ENCODE measurements at places on chromosomes 2 and 18.

DNA sequence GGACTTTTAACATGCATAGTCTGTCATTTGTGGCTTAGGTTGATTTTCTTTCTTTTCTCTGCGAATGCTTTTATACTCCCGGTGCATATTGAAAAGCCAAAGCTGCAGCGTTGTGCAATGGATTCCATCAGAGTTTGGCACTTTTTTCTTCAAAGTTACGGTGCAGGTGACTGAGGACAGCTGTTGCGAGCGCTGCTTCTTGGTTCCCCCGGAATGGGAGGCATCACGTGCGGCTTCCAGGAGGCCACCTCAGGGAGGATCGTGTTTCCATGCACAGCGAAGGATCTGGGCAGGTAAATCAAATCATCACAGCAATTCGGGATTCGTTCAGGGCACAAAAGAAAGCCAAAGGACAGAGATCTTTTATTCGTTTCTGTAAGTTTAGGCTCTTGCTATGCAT is 109.6 kb upstream of the ALKAL2 start:
- DNase-seq = no peak

GRCh38 chr2:104868505-104868866 is 14.6 kb downstream of the POU3F3 start:
- DNase-seq = no peak

DNA sequence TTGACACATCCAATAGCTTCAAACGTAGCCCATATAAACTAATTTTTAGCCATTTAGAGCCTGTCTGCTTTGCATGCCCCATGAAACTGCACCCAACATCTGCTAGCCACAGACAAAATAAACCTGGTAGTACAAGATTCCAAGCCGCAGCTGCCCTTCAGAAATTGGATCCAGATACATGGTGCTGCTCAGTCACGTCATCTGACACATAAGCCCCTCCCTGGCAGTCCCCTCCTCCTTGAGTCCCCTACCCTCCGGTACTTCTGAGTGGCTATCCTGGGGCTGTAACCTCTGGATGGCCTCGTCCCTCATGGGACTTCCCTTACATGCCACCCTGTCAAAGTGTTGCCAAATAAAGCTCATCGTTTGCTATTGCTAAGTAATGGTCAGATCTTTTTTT is 33.8 kb downstream of the PROC start:
- DNase-seq = no peak

GRCh38 chr2:85175369-85176299 is 42.4 kb downstream of the TCF7L1 start:
- no peak for DNase-seq

DNA sequence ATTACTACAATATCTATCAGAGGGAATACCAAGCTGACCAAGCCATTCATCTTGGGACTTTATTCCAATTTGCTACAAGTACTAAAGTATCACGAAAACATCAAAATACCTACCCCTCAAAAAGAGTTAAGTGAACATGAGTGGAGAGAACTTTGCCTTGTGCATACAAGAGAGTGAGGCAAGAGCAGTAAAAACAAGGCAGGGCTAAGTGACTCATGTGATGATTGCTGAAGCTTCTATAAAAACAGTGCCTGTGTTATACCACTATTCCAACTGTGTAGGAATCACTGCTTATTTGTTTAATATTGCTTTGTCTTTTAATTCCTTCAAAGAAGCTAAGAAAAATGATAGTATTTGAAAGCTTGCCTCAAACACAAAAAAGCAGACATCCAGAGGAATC is 61.2 kb downstream of the FARSB start:
- DNase-seq = no peak

GRCh38 chr18:34126121-34126520 is 98.6 kb downstream of the NOL4 start:
- no peak for DNase-seq

DNA sequence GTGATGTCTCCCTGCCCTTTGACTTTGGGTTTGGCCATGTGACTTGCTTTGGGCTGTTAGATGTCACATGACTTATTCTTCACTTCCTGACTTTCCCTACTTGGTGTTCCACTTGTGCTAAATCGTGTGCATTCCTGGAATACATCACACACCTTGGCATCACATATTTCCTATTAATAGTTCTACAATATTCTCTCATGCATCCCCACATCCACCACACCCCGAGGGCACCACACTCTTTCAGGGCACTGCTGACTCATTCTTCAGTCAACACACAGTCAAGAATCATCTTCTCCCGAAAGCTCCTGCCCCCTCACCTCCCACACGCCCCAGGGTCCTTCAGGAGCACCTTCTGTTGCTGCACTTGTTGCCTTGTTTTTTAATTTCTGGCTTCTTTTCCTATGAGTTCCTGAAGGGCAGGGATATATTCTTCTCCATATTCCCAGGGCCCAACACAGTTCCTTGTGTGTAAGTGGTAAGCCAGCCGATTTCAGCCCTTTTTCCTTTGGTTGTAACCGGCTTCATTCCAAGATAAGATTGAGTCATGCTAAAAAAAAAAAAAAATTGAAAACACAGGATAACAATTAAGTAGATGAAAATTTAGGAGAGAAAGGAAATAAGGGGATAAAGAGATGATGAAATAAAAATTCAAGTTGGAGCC is 341.4 kb downstream of the SLC4A3 start:
- DNase-seq = no peak

GRCh38 chr2:13607139-13607538 is 890.4 kb downstream of the TRIB2 start:
- no peak for DNase-seq

DNA sequence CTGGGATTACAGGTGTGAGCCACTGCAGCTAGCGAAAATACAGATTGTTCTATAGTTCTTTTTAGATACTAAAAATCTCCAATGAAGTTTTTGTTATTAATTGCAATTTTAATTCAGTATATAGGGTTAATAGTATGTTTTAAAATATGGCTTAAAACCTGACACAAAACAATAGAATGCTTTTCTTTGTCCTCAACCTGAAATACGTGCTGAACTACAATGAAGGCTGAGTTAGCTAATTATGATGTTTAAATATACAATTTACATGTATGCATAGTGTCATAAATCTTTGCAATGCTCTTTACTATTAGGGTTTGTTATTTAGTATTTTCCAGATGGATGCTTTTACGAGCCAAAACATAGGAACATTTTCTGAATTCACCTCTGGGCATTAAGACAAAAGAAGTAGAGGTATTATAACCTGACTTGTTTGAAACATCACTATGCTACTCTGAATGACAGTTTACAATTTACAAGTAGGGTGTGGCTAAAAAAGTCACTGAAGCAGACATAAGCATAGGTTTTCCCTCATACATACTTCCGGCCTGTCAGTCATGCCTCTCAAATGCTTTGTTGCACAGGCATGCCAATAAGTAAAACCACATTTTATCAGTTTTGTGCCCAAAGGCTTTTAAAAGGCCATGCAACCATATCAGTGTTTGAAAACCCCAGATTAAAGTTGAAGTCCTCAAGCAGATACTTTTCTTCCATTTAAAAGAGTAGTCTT is 168.3 kb downstream of the OTX1 start:
- DNase-seq = no peak

DNA sequence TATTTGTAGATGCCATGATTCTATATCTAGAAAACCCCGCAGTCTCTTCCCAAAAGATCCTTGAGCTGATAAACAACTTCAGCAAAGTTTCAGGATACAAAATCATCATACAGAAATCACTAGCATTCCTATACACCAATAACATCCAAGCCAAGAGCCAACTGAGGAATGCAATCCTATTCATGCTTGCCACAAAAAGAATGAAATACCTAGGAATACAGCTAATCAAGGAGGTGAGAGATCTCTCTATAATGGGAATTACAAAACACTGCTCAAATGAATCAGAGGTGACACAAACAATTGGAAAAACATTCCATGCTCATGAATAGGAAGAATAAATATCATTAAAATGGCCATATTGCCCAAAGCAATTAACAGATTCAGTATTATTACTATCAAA is 551.4 kb upstream of the SLC39A10 start:
- DNase-seq = no peak

DNA sequence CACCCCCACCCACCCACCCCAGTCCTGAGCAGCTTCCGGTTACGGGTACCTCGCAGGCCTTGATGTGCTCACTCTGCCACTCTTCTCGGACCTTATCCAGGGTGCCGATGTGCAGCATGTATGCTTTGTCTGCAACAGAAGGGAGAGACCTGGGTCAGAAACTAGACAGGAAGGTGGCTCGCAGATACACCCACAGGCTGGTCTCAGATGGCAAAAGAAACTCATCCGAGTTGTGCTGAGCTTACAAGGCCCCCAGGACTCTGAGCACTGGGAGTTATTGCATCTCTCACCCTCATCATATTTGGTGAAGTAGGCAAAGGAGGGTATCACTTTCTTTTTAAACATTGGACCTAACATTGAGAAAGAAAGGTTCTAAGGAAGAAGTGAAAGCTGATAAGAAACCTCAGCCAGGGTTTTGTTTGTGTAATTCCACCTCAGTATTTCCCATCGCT is 30.6 kb upstream of the EPG5 start:
- DNase-seq = no peak

GRCh38 chr2:205001300-205001966 is 456.2 kb downstream of the PARD3B start:
- no peak for DNase-seq

GRCh38 chr2:23021311-23022120 is 363.5 kb upstream of the KLHL29 start:
- DNase-seq = no peak

DNA sequence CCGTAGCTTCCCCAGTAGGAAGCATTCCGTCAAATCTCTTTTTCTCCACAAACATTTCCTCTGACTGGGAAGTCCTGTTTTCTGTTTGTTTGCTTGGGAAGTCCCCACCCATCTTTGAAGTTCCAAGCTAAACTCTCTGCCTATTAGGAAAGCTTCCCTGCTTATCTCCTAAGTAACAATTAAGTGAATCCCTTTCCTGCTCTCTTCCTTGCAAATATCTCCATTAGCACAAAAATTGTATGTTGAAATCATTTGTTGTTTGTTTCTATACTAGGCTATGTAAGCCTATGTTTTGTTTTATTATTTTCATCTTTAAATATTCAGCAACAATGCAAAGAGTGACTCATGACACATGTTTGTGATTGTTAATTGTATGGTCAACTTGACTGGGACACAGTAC is 812.6 kb upstream of the LRATD1 start:
- no peak for DNase-seq

- DNase-seq = no peak
Observed at GRCh38 chr2:215399067-215399716, 36.7 kb downstream of the FN1 start.

DNA sequence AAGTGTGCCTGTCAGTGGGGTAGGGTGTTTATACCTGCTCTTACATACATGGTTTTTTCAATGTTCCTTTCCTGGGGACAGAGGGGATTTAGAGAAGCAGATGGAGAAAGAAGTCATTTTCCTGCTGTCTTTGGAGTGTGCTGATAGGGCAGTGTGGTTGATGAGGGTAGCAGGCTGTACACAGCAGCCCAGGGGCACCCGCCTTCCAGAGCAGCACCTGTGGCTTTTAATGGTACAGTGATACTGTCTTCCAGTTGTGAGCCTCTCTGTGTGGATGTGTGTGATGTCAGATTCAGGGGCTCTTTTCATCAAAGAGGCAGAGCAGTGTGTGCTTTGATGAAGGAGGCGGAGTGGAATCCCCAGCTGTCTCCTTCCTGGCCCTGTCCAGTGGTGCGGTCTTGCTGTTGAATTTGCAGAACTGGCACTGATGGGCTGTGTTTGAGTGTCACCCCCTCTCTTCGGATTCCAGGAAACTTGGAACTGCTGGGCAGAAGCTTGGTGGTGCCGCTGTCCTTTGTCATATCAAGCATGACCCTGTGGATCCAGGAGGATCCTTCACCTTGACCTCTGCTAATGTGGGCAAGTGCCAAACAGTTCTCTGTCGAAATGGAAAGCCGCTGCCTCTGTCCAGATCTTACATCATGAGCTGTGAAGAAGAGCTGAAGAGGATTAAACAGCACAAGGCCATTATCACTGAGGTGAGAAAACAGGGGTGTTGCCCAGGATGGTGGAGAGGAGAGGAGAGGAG is 259.8 kb downstream of the PHLPP1 start:
- no peak for DNase-seq

DNA sequence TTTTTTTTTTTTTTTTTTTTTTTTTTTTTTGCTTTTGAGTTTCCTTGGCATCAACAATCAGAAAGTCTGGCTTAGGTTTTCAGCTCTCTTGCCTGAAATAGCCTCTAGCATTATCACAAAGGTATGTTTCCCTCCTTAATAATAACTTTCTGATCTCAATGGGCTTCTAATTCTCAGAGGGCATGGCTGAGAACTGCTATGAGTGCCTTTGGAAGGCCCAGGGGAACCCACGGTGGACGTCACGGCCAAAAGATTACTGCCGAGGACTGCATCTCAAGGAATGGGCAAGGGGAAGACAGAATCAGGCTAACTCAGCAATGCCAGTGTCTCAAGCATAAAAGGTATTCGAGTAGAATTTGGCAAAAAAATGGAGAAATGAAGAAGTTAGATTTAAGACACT is 73.2 kb upstream of the SLC14A2 start:
- DNase-seq = no peak

- DNase-seq = no peak
Observed at GRCh38 chr2:172864182-172864581, 128.5 kb downstream of the RAPGEF4 start.

DNA sequence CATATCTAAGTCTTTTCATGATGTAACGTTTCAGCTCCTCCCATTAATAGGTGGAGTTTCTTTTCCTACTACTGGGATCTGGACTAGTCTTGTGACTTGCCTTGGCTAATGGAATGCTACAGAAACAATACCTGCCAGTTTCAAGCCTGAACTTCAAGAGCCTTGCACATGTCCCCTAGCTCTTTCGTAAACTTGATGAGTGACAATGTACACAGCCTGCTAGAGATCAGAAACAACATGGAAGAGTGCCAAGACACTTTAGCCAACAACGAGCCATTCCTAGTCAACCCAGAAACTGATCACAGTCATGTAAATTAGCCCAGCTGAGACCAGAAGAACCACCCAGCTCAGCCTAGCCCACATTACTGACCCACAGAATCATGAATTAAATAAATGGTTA is 24.8 kb upstream of the STK39 start:
- DNase-seq = no peak

- DNase-seq = no peak
Observed at GRCh38 chr2:231960810-231961348, 634 bp upstream of the DIS3L2 start.

- no peak for DNase-seq
Observed at GRCh38 chr18:40197711-40198110, 1757.3 kb upstream of the PIK3C3 start.

- DNase-seq = no peak
Observed at GRCh38 chr2:57509189-57509588, 537.4 kb upstream of the VRK2 start.
